Spleen (tissue), 13 donors: ENCODE measurements at places on chromosomes 1 and 21. TPM values are rescaled to one million over a fixed set of nuclear protein-coding genes. Genes with fewer than 3 reads are reported as not detected.

DNA sequence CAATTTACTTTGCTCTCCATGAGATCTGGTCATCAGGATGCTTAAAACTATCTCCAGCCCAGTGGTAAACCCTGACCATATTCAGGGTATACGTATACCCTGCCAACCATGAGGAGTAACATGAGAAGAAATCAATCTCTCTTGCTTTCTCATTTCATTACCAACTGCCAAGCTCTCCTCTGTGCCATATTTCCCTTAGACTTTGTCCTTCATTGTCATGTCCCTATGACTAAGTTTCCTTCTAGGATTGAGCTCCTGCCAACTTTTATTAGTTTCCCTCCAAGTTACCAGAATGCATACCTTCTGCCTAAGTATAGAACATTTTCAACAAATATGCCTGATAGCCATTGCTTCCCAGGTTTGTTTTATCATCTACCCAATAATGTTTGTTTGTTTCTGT is 1113.9 kb upstream of the B3GALT2 start:
- H3K27me3 ChIP-seq: no peaks in the 10 kb centered on the region
- no peak for DNase-seq
- H3K36me3 ChIP-seq: no peaks in the 10 kb centered on the region
- no peak overlapping the region for H3K27ac ChIP-seq

GRCh38 chr1:169201084-169201619 is 94.7 kb downstream of the ATP1B1 start:
- no peak overlapping the region for H3K27ac ChIP-seq
- DNase-seq: no peak
- no peaks in the 10 kb centered on the region for H3K27me3 ChIP-seq

DNA sequence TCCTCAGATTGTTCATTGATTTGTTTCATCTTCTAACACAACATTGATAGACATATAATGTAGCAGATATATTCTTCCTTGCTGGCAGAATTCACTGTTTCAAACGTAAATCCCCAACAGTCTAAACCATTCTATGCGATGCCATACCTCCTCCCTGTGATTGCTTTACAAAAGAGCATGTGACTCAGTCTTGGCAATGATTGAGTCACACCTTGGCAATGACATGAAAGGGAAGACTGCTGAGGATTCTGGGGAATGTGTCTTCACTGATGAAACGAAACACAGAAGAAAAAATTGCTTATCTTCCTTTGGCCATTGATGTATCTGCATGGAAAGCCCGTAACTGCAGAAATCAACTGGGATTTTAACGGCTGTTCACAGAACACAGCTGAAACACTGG is 409.6 kb upstream of the ZRANB2 start:
- H3K27ac ChIP-seq: no peak overlapping the region
- no peaks in the 10 kb centered on the region for H3K36me3 ChIP-seq
- no peak overlapping the region for H3K4me3 ChIP-seq
- no peaks in the 10 kb centered on the region for H3K4me1 ChIP-seq
- no peaks in the 10 kb centered on the region for H3K27me3 ChIP-seq

SLC50A1 gene
- polyA plus RNA-seq: 72.5 TPM

GRCh38 chr1:56429288-56429687 is 150.1 kb downstream of the PLPP3 start:
- H3K27me3 ChIP-seq: no peaks in the 10 kb centered on the region

DNA sequence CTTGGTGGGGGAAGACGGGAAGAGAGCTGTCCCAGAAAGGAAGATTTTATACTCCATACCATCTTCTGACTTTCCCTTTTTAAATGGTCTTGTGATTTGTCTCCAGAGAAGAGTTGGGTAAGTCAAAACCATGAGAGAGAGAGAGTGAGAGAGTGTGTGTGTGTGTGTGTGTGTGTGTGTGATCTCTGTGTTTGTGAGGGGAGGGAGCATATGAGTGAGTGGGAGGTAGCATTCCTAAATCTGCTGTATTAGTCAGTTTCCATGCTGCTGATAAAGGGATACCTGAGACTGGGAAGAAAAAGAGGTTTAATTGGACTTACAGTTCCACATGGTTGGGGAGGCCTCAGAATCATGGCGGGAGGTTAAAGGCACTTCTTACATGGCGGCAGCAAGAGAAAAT is 102.0 kb upstream of the VANGL1 start:
- no peak overlapping the region for H3K4me3 ChIP-seq
- no peak overlapping the region for H3K27ac ChIP-seq
- DNase-seq: no peak
- no peaks in the 10 kb centered on the region for H3K4me1 ChIP-seq

CD160 gene
- polyA plus RNA-seq: 2.2 TPM

DNA sequence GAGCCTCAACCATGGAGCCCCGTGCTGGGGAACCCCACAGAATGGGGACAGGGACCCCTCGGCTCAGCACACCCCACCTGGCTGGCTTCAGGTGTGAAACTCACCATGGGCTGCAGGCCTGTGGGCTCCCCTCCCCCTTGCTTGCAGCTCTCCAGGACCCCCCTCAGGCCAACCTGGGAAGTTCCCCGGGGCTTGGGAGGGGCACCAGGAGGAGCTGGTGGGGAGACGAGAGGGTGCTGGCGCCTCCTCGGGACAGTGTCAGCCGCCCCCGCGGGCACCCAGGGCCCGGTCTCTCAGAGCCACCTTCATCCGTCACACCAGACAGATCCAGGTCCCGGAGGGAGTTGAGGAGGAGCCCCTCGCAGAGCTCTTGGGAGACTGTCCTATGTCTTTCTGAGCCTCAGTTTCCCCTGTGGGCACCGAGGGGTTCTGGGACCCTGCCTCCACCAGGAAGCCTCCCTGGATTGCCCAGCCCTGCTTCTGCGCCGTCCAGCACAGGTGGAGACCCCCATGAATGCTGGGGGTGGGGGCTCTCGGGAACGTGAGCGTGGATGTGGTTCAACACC is 657 bp upstream of the TNFRSF18 start:
- H3K4me3 ChIP-seq: no peak overlapping the region
- H3K4me1 ChIP-seq: peaks cover 49% of the 10 kb centered on the region
- H3K36me3 ChIP-seq: no peaks in the 10 kb centered on the region
- peaks cover 48% of the 10 kb centered on the region for H3K27me3 ChIP-seq
- peak overlapping the region; percentile 14 for H3K27ac ChIP-seq

GRCh38 chr1:226702318-226702956 is 36.6 kb downstream of the ITPKB start:
- peak overlapping the region; percentile 52 for H3K4me3 ChIP-seq
- DNase-seq: no peak
- peaks cover 38% of the 10 kb centered on the region for H3K4me1 ChIP-seq
- no peaks in the 10 kb centered on the region for H3K27me3 ChIP-seq

GRCh38 chr1:32350785-32351398 is 11.4 kb downstream of the FAM229A start:
- peaks cover 87% of the 10 kb centered on the region for H3K4me1 ChIP-seq
- H3K4me3 ChIP-seq: peak overlapping the region; percentile 85
- DNase-seq: peak; percentile 93
- no peaks in the 10 kb centered on the region for H3K27me3 ChIP-seq
- H3K36me3 ChIP-seq: no peaks in the 10 kb centered on the region

PAQR6 gene
- polyA plus RNA-seq: 2.3 TPM

NUDT4B gene
- 0.47 TPM for polyA plus RNA-seq

- peaks cover 4% of the 10 kb centered on the region for H3K4me1 ChIP-seq
- H3K4me3 ChIP-seq: peak overlapping the region; percentile 27
- H3K27ac ChIP-seq: no peak overlapping the region
- H3K27me3 ChIP-seq: peaks cover 6% of the 10 kb centered on the region
- DNase-seq: peak; percentile 67
These were observed 306.2 kb downstream of the TTLL7 start for GRCh38 chr1:83692524-83693381.

- H3K27me3 ChIP-seq: no peaks in the 10 kb centered on the region
- H3K4me3 ChIP-seq: no peak overlapping the region
- no peak overlapping the region for H3K27ac ChIP-seq
These were observed 45.1 kb downstream of the IVNS1ABP start for GRCh38 chr1:185271921-185272320.

SCNM1 gene
- polyA plus RNA-seq: 64.9 TPM

DNA sequence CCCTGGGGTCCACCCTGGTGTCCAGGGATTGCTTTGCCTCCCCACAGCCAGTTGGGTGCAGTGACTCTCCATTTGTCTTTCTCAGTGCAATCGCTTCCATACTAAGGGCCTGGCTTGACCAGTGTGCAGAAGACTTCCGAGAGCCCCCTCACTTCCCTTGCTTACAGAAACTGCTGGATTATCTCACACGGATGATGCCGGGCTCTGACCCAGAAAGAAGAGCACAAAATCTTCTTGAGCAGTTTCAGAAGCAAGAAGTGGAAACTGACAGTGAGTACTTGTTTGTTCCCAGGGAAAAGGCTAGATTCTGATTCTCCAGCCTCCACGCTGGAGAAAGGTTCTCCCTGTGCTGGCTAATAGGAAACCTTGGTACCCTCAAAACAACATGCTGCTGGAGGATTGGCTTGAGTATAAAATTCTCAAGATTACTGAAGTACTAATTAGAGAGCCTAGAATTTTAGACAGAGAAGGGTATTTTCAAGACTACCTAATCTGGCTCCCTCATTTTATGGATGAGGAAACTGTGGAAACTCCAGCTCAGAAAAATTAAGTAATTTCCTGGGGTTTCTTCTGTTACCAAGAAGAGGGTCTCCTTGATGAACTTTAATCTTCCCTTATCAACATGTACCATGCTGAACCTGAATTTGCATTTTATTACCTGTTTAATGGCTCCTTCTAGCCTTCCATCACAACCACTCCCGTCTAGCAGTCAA is 75.8 kb downstream of the RGL1 start:
- no peak for DNase-seq
- peaks cover 8% of the 10 kb centered on the region for H3K36me3 ChIP-seq
- no peaks in the 10 kb centered on the region for H3K27me3 ChIP-seq
- H3K4me1 ChIP-seq: peaks cover 12% of the 10 kb centered on the region
- peak overlapping the region; percentile 53 for H3K27ac ChIP-seq
- H3K4me3 ChIP-seq: no peak overlapping the region

- H3K36me3 ChIP-seq: no peaks in the 10 kb centered on the region
- no peak for DNase-seq
- peaks cover 3% of the 10 kb centered on the region for H3K4me1 ChIP-seq
- no peaks in the 10 kb centered on the region for H3K27me3 ChIP-seq
- no peak overlapping the region for H3K4me3 ChIP-seq
These were observed 5.9 kb upstream of the VCAM1 start for GRCh38 chr1:100713626-100714025.

DNA sequence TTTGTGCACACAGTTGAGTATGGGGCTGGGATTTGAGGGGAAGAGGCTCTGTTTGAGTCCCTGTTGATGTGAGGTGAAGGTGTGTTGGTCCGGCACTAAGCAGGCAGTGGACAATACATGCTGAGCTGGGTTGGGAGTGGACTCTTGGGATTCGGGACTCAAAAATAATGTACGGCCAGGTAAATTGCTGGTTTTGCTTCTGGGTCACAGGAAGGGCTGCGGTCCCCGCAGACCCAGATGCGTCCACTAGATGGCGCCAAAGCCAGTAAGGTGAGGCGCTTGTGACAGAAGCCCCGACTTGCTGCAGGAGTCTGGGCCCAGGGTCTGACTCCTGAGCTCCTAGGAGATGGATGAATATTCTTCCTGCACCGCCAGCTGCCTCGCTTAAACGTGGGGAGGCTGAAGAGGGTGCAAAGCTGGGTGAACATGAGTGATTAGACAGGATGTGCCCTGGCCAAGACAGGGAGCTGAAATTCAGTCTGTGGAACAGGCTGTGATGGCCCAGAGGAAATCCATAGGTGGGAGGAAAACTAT is 61.4 kb downstream of the ACBD3 start:
- H3K27ac ChIP-seq: no peak overlapping the region
- H3K4me3 ChIP-seq: no peak overlapping the region
- H3K27me3 ChIP-seq: no peaks in the 10 kb centered on the region

CHRNB2 gene
- polyA plus RNA-seq: not detected

CASZ1 gene
- polyA plus RNA-seq: 1.5 TPM
